T-helper 22 cell (primary cell): ENCODE measurements at places on chromosomes 7 and 10.

- DNase-seq = peak; percentile 21
Measured at GRCh38 chr7:30285067-30285535, 704 bp downstream of the ZNRF2 start.

GRCh38 chr7:152424348-152425108 is 11.3 kb downstream of the KMT2C start:
- no peak for DNase-seq

- no peak for DNase-seq
Measured at GRCh38 chr10:61023053-61023452, 79.1 kb upstream of the RHOBTB1 start.

- DNase-seq = no peak
Measured at GRCh38 chr10:123146894-123147634, 872 bp upstream of the HMX2 start.

DNA sequence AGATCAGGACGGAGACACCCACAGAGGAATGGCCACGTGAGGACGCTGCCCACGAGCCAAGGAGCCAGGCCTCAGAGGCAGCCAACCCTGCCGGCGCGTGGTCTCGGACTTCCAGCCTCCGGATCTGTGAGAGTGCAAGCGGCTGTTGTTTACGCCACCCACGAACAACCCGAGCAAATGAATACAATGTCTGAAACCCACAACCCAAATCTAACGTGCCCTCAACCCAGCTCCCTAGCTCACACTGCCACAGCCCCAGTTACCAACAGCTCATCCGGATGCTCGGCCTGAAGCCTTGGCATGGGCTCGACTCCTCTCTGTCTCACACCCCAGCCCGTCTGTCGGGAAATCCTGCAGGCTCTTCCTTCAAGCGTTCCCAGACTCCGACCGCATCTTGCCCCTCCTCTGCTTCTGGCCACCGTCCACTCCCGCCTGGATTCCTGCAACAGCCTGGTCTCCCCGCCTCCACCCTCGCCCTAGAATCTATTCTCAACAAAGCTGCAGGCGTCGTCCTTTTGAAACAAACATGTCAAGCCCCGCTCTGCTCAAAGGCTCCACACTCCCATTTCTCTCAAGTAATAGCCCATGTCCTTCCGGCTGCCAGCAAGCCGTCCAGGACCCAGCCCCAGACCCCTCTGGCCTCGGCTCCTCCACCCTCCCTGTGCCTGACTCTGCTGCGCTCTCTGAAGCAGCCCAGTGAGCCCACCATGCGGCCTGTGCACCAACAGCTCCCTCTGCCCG is 35.3 kb downstream of the STK32C start:
- DNase-seq = no peak

DNA sequence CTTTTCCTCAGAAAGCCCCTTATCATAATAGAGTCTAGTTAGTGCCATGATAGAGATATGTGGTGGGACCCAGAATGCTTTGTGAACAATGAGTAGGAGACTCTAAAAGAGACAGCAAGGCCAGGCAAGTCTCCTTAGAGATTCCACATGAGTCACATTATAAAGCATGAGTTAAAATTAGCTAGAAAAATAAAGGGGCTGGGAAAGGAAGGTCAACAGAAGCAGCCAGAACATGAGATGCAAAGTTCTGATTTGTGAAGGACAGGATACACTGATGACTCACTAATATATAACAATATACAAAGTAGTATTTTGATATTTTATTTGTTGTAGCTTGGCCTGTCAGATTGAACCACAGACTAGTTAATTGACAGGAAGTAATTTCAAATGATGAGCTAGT is 25.3 kb upstream of the SNX13 start:
- DNase-seq = no peak

DNA sequence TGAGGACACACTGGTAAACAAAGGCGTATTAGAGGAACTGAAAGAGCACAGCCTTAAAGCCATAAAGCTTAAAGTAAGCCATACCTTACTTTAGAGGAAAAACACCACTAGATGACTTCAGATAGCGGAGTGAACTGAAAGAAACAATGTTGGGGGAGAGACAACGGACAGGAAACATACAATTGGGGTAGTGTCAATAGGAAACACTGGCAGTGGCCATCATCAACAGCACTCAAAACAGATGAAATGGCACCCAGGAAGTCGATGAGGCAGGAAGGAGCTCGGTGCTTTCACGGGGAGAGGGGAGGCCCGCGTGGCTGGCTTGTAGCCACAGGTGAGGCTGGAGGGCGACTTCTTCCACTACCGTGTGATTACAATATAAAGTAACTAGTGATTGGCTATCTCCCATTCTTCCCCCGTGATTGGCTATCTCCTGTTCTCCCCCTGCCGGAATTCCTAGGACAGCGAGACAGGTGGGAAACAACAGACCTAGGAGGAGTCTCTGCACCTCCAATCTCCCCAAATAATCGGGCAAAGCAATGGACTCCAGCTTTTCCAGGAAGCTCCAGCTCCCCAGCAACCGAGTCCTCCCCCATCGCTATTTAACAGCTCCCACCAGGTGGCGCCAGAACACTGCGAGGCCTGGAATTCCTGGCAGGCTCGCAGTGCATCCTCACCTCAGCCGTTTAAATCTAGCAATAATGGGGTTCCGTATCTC is 2.4 kb upstream of the TAS2R38 start:
- DNase-seq = peak; percentile 7

DNA sequence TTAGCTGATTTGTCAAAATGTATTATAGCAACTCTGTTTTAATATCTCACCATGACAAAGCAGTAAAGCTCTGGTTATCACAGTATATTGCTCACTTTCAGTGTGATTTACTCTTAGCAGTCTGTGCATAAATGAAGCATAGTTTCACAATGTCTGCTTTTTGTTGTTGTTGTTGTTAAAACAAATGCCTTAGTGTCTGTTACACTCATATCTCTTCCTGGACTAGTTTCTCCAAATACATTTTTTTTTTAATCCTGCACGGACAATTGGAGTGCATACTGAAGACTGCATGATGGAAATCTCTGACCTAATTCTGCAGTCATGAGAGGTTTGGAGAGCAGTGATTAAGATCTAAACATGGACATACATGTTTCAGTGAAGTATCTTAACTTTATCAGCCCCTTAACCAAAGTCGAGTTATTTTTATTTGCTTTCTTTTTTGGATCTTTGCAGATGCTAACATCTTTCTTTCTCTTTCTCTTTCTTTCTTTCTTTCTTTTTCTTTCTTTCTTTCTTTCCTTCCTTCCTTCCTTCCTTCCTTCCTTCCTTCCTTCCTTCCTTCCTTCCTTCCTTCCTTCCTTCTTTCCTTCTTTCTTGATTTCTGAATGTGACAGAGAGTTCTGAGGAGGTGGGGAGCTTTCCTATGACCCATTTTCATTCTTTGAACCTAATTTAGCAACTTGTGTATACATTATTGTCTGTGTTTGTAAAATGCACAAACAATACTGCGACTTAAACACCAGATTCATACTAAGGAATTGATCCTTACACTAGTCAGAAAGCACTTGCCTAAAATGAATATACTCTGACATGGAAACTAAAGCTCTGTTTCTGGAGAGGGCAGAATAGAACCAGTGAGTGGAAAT is 161.5 kb upstream of the AGR3 start:
- DNase-seq = no peak

DNA sequence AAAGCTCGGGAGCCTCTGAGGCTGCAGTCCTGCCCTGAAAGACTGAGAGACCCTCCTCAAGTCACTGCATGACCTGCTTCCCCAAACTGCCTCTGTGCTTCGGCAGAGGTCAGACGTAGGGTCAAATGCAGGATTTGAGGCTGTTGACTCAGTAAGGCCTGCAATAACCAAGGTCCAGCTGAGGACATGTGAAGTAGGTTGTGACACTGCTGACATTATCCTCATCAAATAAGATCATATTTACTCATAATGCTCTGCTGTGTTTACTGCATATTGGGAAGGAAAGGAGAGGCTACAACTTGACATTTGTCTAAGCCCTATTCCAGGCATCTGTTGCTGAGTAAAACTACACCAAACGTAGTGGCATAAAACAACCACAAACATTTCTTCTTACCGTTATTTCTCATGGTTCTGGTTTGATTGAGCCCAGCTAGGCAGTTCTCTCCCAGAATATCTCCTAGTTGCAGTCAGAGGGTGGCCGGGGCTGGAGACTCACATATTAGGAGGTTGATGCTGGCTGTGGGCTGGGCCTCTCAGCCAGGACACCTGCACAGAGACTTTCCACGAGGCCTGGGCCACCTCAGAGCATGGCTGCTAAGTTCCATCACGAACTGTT is 122.1 kb upstream of the STK17A start:
- no peak for DNase-seq
